Central memory CD4-positive, alpha-beta T cell (primary cell): ENCODE measurements at places on chromosomes 6 and 20.

DNA sequence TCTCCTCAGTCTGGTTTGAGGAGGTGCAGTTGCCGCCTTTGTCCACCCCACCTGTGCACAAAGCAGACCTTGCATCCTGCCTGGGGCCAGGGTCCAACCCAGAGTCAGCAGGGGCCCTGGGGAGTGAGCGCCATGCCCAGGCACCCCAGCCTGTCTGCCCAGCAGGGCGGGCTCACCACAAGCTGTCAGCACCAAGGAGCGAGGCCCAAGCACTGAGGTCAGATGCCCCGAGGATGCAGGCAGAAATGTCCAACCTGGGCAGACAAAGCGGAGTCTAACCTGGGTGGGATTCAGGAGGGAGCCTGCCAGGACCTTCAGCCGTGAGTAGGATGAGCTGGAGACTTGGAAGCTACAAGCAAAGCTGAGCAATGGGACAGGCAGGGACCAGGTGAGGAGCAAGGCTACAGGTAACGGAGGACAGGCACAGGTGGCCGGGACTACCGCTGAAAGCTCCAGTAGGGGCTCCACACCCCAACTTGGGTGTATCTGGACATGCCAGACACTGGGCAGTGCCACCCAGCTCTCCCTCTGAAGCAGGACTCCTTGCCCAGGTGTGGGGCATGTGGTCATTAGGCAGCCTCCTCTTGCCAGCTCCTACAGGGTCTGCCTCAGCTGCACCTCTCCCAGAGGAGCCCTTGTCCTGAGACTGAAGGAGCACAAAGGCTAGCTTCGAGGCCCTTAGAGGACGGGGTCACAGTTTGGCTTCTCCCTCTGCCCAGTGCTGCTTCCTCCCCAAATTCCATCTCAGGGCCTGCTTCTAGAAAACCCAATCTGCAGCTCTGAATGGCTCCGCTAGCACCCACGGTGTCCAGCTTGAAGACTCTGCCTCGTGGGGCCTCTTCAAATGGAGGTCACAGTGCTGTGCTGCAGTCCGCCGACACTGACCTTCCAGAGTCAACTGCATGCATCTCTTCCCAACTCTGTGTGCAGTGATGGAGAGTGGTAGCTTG is 210.6 kb upstream of the CDYL start:
- DNase-seq, result no peak

DNA sequence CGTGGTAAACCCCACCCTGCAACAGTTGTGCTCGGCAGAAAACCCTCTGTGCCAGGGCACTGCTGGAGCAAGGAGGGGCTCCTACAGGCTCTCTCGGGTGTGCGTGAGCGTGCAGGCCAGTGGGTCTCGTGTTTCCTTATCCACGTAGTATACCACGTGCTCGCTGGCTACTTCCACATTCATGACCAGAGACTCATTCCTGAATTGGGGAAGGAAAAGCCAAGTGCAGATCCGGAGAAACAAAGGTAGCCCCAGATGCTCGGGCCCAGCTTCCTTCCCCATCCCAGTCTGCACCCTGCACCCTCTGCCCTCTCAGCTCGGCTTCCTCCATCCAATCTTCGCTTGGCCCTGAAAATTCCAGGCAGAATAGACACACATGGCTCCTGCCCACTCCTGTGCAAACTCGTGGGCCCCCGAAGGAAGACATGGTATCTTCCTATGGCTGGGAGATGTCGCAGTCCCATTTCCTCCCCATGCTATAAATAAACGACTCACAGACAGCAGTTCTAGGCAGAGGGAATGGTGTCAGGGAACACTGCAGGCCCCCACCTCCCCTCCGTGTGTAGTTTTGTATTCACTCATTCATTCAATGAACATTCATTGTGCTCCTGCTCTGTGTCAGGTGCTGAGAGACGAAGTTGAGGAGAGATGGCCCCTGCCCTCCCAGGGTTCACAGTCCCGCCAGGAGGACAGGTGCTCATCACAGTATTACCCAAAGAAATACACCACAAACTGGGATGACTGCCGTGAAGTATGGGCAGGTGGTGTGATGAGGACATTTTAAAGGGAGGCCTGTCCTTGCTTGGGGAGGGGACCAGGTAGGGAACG is 29.6 kb downstream of the NPEPL1 start:
- DNase-seq, result no peak

GRCh38 chr6:7522873-7523272 is 18.6 kb upstream of the DSP start:
- no peak for DNase-seq

GRCh38 chr6:144149894-144150709 is at the start of gene STX11:
TSS of gene STX11 (plus strand) at chr6:144150517. CDS start at chr6:144186628, 36,111 bp downstream.
- peak; percentile 57 for DNase-seq

- DNase-seq, result no peak
Measured at GRCh38 chr20:49569411-49570115, 1.6 kb upstream of the PTGIS start.

GRCh38 chr6:132364306-132365074 is 36.8 kb downstream of the MOXD1 start:
- DNase-seq, result no peak

- no peak for DNase-seq
Measured at GRCh38 chr6:69162811-69163210, 527.7 kb downstream of the ADGRB3 start.

DNA sequence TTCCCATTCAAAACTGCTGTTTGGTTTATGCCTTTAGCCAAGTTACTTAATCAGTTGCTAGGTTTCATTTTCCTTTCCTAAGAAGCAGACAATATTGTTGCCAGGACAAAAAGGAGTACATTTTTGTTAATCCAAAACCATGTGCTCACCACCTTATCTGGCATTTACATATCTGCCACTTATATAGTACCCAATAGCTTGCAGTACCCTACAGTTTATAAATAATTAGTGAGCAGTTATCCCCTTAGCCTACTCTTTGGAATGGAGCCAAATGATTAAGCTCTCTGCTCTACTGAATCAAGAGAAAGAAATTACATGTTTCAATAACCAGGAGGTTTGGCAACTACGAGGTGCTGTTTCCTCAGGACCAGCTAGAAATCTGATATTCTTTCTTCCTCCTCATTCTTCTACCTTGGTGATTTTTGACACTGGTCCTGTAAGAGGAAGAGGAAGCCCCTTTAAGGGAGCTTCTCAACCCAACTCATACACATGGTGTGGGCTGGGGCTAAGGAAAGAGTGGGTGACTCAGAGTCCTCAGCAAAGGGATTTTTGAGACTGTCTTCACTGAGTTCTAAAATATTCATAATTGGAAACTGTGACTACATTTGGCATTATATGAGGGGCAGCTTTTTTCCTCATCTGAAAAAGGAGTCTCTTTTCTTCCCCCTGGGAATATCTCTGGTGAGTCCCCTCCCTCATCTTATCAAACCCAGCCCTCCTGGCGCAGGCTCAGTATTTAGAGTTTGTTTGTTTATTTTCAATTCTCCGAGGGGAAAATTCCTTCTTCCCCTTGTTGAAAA is 1.5 kb downstream of the ZNFX1 start:
- no peak for DNase-seq

GRCh38 chr20:17685168-17685567 is 3.1 kb upstream of the RRBP1 start:
- no peak for DNase-seq

GRCh38 chr6:33652002-33652401 is 30.9 kb downstream of the ITPR3 start:
- DNase-seq, result no peak

DNA sequence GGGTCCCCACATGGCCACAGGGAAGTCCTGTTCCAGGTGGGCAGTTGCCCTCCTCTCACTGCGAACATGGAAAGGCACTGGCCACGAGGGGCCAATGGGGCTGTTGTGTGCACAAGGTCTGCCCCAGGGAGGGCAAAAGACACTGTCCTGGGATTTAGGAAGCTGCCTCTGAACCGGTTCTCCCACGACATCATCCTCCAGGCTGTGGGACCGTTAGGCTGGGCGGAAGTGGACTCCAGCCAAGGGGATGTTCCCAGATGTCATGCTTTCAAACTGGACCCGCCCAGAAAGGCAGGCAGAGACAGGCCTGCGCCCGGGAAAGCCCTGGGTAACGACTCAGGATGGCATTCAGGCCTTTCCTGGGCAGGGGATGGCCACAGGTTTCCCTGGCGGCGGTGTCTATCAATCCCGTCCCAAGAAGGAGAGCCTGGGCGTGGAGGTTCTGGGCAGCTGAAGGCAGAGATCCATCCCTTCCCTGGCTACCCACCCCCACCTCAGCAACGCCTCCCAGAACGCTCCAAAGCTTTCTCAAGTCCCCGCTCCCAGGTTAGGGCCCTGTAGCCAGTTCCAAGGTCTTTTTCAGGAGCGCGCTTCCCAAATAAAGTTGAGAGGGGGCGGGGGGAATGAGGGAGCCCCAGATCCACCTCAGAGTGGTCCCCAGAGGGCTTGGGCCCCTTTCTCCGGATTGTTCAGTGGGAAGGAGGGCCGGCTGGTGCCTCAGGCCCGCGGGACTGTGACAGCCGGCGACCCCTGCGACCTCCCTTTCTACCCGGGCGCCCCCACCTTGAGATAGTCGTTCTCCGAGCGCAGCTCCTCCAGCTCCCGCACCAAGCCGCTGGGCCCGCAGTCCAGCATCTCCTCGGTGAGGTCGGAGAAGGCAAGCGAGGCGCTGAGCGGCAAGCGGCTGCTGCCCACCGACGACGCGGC is 13.8 kb upstream of the TLDC2 start:
- DNase-seq, result no peak

DNA sequence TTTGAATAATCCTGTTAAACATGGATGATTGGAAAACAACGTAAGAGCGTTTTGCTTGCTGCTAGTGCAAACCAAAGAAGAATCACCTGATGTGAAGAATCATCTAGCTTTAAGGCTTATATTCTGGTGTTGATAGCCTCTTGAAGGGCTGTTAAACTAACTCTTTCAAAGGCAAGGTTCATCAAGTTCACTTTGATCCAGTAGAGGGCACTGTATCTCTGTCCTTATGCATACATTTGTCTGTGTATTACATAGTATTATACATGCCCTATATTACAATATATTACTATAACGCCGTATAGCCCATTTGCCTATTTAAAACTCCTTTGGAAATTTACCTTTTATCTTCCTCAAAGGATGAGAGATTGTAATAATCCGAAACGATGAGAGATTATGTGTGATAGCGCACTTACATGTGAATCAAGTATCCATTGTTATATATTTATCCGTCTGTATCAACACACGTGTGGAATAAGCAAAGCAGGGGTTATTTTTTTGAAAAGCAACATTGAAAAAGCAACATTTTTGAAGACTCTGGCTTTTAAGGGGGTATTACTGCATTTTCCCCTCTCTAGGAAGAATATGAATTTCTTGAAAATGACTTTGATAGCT is 50.8 kb upstream of the NRN1 start:
- no peak for DNase-seq

GRCh38 chr20:39089029-39089428 is 126.9 kb downstream of the DHX35 start:
- no peak for DNase-seq

DNA sequence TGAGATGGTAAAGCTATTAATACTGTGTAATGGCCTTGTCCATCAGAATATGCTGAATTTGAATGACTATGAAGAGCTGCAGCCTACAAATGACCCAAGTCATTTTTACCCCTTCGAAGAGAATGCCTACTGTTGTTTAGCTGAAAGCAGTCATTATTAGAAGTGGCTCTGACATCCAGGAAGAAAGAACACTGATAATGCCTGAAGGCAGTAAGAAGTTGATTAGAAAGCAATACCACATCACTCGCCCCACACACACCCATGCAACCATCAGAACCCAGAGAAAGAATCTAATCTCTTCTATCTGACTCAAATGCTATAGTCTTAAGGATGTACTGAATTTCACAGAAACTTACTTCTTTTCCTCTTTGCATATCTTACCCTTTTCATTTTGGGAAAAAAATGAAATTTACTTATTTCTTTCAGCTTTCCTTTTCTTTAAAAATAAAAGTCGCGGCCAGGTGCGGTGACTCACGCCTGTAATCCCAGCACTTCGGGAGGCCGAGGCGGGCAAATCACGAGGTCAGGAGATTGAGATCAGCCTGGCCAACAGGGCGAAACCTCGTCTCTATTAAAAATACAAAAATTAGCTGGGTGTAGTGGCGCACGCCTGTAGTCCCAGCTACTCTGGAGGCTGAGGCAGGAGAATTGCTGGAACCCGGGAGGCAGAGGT is 61.0 kb downstream of the ARHGAP18 start:
- DNase-seq, result no peak

GRCh38 chr6:144049386-144049785 is 41.3 kb upstream of the PLAGL1 start:
- no peak for DNase-seq

DNA sequence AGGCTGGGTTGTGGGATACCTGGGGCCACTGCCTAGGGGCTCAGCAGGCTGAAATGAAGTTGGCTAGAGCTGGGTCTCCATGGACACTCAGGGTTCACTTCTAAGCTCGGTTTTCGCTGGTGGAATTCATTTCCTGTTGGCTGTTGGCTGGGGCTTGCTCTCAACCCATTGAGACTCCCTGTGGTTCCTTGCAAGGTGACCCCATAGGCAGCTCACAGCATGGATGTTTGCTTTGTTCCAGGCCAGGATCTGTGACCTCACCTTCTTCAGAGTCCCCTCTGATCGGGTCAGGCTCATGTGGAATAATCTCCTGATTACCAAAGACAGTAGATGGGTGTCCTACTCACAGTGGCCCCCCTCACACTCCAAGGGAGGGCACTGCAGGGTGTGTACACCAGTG is 229.3 kb downstream of the QKI start:
- DNase-seq, result no peak

DNA sequence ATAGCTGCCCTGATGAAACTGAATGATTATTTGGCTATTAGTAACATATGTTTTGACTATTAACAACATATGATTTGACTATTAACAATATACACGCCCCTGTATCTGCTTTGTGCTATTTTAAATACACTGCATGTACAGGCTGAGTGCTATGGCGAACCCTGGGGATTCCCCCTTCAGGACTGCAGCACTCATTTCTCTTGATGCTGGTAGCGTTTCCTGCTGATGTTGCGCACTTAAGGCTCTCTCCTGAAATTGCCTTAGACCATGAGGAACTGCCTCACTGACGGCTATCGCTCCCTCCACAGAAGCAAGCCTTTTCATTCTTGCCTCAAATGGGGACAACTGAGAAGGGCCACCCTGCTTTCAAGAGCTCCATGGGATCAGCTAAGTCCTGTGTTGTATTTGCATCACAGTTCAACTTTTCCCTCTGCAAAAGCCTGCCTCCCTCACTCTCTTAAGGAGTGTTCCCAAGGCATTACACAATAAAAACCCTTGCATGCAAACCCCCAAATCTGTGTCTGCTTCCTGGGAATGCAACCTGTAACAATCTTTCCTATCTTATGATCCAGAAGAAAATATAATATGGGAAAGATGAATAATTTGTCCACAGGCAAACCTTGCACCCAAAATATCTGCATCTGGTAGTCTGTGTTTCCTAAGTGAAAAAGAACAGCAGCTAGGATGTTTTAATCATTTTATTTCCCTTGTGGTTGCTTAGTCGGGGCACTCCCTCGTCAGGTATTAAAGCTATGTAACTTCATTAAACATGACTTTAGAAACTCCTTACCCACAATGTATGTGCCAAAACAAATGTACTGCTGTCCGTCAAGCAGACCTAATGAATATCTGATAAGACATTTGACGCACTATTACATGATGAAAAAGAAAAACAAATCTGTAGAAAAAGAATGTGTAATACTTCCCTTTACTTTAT is 456.4 kb downstream of the COL12A1 start:
- no peak for DNase-seq

- no peak for DNase-seq
Measured at GRCh38 chr6:94835264-94835663, 742.1 kb upstream of the MANEA start.

DNA sequence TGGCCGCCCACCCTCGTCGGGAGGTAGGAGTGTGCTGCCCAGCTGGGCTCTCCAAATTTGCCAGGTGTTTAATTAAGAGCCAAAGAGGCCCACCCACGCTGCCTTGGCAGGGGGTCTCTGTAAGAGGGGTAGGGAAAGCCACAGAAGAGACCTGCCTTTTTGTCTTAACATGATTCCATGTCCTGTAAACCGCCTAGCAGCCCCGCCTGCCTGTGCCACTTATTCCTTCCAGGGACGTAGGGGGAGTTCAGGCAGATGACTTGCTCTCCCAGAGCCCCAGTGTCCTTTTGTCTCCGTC is 2.1 kb downstream of the FAM210B start:
- no peak for DNase-seq
